ENCODE measurements at places on chromosomes 2 and 18.

DNA sequence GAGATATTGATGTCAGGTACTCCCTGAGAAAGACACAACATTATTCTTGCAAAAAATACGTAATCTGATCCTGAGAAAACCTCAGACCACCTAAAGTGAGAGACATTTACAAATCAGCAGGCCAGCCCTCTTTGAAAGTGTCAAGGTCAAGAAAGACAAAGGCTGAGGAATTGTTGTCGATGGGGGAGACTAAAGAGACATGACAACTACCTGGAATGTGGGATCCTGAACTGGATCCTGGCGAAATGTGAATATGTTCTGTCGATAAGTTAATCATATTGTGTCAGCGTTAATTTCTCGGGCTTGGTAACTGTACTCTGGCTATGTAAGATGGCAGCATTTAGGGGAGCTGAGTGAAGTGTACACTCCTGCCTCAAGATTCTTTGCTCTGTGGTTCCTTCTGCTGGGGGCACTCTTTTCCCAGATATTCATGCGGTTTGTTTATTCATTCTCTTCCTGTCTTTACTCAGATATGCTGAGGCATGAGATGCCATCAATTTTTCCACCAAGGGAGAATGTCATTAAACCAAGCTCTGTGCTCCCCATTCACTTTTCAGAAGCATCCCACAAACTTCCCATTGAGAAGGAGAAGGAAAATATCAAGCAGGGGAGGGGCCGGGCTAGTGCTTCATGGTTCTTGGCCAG lies 154.9 kb downstream of the CAPN13 start:
- no peak for DNase-seq

DNA sequence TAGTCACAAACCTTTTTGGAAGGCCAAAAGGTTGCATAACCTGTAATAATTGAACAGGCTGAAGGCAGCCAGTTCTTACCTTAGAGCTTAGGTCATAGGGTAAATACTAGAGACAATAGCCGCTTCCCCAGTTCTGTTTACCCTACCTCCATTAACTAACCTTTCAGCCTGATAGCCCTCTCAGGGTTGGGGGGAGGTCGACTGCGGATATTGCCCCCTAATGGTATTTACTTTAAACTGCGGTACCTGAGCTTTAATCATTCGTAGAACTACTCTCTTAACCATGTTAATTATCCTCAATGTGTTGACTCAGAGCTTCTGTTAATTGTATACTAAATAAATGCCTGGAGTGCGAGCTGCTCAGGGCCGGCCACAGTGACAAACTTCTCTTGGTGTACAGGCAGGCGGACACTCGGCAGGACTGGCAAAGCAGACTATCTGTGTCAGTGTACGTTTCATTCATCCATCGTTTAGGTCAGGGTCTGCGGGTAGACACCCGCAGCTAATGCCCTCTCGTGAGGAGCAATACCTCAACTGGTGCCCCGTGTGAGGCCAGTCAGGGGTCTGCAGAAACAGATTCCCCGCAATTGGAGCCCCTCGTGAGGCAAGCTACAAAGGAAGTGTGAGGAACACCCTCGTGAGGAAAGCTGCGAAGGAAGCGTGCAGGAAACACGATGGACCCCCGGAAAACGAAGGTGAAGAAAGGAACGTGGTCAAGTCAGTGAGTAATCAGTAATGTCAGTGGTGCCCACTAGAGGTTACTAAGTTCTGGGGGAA lies 115.3 kb upstream of the SCN7A start:
- DNase-seq = no peak

DNA sequence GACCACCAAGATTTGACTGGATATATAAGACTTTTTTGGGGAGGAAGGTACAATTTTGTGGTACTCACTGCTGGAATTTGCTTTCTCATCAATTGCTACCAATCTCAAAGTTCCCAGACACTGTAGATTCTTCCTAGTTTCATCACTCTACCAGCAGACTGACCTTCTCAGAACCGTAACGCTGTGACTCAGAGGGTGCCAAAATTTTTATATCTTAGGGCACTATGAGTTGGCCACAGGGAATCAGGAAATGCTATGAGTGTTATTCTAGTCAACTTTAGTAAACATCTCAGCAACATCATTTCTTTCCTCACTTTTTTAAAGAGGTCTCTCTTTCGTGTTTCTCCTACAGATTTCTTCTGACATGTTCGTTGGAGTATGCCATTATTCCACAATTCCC lies 499.0 kb downstream of the TMX3 start:
- no peak for DNase-seq

DNA sequence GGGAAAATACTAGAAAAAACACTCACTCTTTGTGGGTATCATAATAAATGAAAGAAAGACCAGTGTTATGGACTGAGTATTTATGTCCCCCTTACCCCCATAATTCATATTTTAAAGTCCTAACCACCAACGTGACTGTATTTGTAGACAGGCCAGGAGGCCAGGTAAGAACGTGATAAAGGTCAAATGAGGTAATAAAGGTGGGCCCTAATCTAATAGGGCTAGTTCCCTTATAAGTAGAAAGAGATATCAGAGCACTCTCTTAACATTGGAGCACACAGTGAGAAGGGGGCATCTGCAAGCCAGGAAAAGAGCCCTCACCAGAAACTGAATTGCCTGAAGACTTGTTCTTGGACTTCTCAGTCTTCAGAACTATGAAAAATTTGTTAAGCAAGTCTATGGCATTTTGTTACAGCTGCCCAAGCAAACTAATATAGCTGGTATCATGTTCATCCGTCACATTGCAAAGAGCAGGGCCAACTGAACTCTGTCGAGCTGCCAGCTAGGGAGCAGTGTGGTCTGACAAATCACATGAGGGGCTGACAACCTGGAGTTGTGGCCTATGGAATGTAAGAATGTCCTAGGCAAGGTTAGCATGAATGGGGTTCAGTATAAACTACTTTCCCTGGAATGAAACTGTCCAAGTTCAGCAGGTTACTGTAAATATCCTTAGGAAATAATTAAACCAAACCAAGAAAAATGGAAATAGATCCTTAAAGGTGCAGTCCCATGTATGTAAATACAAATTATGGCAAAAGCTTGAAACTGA lies 280.9 kb downstream of the ZNF385B start:
- no peak for DNase-seq

- no peak for DNase-seq
Observed at GRCh38 chr18:41504316-41504715, 450.7 kb upstream of the PIK3C3 start.

DNA sequence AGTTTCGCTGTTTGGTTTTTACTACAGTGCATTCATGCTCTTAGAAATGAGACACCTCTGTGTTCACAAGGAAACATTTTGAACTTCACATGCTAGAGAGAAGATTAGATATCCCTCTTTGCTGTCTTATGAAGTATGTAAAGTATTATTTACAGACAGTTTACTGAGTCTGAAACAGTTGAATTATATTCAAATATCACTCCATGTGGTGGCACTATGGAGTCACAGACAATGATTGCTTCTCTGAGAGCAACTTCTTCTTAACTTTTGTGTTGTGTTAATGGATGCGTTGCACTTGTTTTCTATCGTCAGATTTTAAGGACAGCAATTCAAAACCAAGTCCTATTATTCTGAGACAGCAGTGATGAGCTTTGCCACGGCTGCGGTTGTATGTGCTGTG lies 823.6 kb downstream of the GALR1 start:
- no peak for DNase-seq

DNA sequence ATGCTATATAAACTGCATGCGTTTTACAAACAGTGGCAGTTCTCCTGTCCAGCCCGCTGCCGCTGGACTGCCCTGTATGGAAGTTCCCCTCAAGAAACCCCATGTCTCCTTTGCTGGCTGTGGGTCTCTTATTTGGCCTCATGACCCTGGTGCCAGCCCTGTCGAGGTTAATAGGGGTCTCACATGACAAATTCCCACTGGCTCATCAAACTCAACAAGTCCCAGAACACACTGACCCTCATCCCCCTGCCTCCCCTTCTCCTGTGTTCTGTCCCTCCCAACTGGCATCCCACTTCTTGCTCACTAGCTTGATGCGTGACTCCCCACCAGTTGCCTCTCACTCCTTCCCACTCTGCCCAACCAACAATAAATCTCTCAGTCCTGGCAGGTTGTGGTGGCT lies 137.6 kb upstream of the HS6ST1 start:
- no peak for DNase-seq

DNA sequence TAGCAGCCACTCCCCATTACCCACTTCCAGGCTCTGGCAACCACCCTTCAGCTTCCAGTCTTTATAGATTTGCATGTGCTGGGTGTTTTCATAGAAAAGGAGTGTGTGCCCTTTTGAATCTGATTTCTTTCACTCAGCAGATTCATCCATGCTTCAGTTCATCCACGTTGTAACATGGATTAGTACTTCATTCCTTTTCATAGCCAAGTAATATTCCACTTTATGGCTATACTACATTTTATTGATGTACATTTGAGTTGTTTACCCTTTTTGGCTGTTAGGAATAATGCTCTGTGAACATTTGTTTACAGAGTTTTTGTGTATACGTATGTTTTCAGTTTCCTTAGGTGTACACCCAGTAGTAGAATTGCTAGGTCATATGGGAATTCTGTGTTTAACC lies 205.5 kb upstream of the RAB12 start:
- DNase-seq = no peak

GRCh38 chr2:13193900-13194299 lies 477.2 kb downstream of the TRIB2 start:
- DNase-seq = peak; percentile 74

GRCh38 chr2:138707392-138708074 lies 72.7 kb downstream of the NXPH2 start:
- DNase-seq = no peak

- no peak for DNase-seq
Observed at GRCh38 chr18:36296650-36297416, 680 bp upstream of the FHOD3 start.

DNA sequence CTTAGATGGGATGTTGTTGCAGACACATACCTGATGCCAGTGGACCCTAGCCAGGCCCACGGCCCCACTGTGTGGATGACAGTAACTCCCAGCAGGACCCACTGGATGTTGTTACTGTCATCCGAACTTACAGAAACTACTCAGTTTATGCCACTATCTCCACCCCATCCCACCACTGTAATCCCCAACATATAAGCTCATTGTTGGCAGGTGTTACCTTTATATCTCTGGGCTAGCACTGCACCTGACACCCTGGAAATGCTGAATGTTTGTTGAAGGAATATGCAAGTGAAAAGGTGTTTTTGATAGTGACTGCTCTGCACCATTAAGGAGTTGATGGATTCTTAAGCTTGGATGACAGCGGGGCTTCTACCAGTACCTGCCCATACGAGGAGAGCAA lies 133.5 kb upstream of the ASB18 start:
- DNase-seq = no peak

- DNase-seq = no peak
Observed at GRCh38 chr2:12807907-12808810, 91.4 kb downstream of the TRIB2 start.

DNA sequence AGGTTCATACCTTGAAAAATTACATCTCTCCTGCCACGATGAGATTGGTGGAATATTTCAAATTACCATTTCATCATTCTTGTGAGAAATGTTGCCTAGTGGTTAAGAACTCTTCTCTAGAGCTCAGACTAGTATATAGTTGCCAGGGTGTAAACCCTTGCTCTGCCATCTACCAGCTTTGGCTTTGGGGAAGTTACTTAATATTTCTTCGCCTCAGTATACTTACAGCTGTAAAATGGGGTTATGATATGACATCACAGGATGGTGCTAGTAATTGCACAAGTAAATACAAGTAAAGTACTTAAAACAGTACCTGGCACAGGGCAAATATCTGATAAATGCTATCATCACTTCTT lies 1.5 kb downstream of the SPOPL start:
- DNase-seq = no peak

DNA sequence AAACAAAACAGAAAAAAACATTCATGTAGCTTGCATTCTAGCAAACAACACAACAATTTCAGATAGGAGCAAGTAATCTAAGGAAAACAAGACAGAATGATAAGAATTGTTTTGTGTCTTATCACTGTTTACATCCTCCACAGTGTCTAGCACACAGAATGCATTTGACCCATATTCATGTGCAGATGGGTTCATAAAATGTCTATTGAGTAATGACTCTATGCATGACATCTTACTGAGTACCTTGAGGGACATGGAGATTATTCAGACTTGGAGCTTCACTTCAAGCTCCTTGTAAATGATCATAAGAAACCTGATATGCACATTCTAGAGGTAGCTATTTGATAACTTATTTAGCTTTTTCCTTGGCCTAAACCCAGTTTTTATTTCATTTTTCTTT lies 69.0 kb downstream of the DTNA start:
- no peak for DNase-seq

DNA sequence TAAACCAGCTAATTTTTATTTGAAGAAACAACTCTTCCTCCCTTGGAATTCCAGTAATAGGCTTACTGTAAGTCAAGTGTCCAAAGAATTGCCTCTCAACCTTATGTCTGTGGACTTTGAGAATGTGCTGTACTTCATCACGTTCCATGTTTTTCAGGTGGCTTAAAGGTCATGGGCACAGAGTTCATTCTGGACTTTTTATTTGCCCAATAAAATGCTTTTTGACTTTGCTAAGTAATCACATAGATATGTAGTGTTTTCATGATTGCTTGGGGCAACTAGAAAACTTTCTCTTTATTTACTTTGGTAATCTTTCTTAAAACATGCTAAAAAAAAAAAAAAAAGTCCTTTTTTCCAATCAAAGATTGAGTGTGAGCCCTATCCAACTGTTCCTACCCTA lies 10.4 kb upstream of the DNAH7 start:
- DNase-seq = no peak

DNA sequence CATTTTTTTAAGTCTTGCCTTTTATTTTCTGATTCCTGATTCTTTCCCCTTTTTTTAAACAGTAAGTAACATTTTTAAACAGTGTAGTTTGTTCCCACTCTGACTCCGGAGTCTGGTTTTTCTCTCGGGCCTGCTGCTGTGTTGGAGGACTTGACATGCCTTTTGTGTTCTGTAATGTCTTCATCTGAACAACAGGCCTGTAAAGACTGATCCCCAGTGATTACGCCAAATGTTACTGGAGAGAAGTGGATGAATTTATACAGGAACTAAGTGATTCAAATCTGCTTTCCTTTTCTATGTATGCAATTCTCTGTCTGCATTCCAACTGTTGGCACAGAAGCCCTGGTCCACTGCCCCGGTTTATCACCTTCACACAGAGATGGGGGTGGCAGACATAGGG lies 54.3 kb upstream of the RMDN2 start:
- DNase-seq = no peak

DNA sequence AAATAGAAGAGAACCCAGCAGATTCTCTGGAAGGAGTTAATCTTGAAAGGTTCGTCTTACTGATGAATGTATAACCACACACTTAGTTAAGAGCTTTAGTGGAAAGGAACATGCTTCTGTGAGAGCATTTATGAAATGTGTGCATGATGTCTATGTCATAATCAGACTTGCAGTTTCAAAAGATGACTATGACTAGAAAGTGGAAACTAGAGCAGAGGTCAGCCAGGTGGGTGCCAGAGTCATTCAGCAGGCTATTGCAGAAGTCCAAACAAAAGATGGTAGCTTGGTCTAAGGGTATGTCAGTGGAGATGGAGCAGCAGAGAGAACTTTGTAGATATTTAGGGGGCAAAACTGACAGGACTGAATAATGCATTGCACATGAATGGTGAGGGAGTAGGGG lies 825.8 kb downstream of the DCC start:
- DNase-seq = no peak
